ENCODE measurements at places on chromosomes 2 and 18.

- no peak for DNase-seq
Measured at GRCh38 chr2:67312871-67313270, 84.3 kb upstream of the ETAA1 start.

DNA sequence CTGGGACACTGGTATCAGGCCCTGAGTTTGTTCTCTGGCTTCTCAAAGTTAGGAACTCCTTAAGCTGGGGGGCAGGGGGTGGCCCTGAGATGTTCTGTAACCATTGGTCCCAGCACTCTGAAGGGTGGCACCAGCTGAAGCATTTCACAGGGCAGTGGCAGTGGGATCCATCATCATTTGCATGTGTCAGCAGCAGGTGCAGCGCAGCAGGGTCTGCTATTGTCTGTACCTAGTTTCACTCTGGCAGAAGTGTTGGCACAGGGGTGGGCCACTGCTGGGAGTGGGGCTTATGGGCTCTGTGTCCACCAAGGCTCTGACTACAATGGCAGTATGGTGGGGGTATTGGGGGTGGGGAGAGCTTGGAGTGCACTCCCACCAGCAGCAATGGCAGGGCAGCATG is 460.4 kb upstream of the ZNF804A start:
- no peak for DNase-seq

DNA sequence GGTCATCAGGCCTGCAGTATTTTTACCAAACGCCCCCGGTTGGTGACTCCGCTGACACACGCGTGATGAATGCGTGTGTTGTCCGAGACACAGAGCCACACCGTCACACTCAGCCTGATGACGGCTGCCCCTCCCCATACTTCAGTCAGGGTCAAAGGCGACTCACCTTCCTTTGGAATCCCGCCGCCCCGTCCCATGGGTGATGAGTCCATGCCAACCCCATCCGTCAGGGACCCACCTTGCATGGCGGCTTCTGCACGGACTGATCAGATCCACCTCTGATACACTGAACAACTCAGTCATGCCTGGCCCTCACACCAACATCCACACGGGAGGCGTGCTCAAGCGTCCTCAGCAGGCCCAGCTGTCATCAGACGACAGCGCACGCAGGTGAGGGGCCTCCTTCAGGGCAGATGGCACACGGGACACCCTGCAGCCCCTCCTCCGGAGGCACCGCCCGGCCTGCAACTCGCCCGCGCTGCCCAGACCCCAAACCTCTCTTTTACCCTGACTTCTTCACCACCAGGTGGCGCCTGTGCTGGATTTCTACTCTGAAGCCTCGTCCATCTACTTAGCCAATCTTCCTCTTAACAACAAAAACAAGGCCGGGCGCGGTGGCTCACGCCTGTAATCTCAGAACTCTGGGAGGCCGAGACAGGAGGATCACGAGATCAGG is 89.2 kb downstream of the ZNF516 start:
- no peak for DNase-seq

DNA sequence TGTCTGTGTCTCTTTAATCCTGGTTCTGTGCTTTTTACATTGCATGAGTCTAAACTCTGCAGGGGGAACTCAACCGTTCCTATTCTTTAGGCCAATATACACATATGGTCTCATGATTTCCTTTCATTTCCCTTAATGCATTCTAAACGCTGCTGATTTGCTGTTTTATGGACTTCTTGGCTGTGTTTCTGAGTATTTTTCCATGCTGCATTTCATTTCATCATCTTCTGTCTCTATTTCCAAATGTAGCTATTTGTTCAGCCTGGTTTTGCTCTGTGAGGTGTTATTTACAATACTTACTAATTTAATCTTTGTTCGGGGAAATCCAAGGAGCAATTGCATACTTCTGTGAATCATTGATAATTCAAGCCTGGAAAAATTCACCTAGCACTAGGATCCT is 897.2 kb downstream of the TSN start:
- DNase-seq, result no peak

DNA sequence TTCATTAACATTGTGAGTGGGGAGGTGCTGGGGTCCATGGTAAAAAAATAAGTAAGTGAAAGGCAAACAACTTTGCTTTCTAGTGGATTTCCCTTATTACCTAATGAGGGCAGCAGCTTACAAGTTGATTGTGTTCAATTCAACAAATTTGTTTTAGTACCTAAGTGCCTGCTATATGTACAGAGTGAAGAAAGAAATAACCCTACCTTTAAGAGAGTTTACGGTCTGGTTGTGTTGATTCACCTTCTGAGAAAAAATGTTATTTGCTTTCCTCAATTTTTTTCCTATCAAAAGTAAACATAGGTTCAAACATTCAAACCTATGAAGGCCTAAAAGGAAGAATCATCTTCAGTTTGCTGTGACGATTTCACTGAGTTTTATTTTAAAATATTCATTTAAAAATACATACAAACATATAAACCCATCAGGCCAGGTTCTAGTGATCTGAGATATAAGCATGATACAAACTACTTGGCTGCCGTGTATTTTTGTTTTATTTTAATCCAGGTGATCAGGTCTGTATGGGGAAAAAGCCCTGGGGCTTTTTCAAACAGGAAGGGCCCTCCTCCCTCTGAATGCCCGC is 1.5 kb upstream of the SPTBN1 start:
- no peak for DNase-seq

- no peak for DNase-seq
Measured at GRCh38 chr2:85759257-85759613, 5.4 kb downstream of the ATOH8 start.

GRCh38 chr2:215554689-215555498 is 119.0 kb upstream of the FN1 start:
- DNase-seq, result no peak

- no peak for DNase-seq
Measured at GRCh38 chr18:73952296-73952946, 195.2 kb downstream of the FBXO15 start.

DNA sequence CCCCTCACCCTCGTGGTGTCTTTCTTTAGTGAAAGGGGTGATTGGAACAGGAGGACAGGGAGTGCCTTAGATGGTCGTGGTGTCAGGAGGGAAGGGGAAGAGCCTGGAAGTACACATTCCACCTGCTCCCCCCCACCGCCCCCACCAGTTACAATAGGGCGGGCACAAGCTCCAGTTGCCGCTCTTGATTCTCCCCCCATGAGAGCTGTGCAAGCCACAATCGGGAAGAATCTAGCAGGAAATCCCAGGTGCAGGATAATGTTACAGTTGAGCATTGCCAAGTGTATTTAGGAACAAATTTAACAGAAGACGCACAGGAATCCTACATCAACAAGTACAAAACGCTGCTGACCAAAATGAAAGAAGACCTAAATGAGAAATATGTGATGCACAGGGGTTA is 73.6 kb downstream of the ASAP2 start:
- DNase-seq, result no peak

DNA sequence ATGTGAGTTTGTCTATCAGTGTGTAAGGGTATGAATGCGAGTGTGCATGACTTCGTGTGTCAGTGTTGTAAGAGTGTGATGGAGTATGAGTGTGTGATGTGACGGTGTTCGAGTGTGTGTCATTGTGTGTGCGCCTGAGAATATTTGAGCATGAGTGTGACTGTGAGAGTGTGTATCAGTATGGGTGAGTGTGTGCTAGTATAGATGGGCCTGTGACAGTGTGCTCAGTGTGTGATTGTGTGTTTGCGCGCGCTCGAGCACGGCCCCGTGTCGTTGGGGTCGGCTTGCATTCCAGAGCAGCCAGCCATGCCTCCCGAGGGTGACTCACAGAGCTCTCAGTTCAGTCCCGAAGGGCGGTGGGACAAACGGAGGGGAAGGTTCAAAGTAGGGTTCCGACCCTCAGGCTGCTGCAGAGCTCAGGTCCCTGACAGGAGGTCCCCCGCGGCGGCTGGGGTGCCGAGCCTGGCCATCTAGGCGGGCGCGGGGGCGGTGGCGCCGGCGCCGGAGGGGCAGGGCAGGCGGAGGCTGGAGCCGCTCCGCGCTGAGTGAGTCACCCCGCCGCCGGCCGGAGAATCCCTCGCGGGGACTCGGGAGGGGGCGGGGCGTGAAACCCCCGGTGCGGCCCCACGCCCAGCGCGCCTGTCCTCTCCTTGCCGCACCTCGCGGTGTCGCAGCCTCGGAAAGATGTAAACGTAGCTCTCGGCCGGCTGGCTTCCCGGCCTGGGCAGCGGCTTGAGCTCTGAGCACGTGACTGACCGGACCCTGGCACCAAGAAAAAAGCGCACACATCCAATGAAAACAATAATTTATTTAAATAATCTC is 3.8 kb downstream of the DLX2 start:
- DNase-seq, result peak; percentile 59

DNA sequence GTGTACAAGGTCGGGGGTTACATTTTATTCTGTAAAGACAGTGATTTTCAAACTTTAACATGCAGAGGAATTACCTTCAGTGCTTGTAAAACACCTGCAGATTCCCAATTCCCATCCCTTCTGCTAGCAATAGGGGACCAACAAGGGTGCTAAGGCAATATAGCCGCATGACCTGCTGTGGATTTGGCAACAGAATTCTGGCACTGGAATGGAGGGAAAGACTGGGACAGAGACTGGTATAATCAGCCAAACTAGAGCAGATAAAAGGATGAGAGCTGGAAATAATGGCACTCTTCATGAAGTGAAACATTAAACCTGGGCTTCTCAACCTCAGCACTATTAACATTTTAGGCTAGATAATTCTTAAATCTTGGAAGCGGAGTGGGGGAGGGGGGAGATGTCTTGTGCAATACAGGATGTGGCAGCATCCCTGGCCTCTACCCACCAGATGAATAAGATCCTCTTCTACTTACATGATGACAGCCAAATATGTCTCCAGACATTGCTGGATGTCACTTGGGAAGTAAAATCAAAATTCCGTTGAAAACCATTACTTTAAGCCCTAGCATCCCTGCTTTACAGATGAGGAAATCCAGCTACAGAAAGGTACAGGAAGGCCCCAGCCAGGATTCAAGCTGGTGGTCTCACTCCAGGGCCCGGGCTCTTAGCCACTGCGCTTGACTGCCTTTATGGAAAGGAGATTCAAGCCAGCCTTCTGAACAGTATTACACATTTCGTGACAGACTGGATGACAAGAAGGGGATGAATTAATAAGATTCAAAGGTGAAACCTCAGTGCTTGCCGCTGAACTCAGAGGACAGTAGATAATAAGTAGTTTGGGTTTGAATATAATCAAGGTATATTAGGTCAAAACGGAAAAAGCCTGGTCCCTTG is 1.7 kb downstream of the EVA1A start:
- DNase-seq, result no peak

DNA sequence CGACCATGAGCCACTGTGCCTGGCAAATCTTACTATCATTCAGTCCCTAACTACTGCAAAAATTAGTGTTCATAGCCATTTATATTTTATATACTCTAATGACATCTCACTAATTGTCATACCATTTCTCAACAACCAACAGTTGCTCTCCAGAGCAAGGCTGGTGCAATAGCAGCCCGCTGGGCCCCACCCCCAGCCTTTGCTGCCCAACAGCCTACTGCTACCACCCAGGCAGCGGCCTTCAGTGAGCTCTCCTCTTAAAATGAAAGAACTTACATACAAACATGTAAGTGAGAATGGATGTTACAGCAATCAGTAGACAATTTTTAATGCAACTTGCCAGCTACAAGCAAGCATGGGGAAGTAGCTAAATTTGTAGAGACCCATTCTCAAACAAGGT is 90.5 kb downstream of the HNRNPLL start:
- no peak for DNase-seq

- DNase-seq, result peak; percentile 7
Measured at GRCh38 chr2:179991344-179991743, 15.8 kb downstream of the CWC22 start.

- no peak for DNase-seq
Measured at GRCh38 chr2:40028792-40029488, 249.9 kb upstream of the THUMPD2 start.

- DNase-seq, result no peak
Measured at GRCh38 chr2:29942711-29943110, 21.3 kb upstream of the ALK start.

DNA sequence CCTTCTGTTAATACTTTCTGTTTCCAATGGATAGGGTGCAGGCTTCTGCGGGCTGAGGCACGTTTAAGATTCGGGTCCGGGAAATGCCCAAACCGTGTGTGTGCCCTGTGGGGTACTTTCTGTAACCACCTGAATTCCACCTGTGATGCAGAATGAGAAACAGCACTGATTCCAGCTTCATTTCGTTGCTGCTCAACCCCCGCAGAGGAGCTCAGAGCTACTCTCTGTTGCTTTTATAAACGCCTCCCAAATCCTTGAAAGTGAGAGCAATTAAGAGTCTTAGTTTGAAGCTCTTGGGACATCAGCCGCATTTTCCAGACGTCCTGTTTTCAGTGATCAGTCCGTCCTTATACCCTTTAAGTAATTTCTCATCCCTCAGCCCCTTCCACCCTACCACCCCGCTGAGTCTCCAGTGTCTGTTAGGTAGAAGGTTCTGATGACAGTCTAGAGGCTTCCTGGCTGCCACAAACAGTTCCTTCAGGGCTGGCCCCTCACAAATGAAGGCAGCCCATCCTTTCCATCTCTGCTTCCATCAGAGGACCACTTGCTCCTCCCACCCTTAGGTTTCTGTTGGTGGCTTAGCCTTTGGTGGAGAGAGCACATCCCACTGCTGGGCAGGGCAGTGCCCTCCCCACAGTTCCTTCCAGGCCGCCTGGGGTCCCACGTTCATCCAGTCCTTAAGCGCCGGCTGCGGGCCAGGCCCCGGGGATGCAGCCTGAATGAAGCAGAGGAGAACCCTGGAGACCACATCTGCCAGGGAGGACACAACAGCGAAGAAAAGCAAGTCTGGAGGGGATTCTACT is 230.1 kb downstream of the SEPTIN10 start:
- DNase-seq, result no peak

DNA sequence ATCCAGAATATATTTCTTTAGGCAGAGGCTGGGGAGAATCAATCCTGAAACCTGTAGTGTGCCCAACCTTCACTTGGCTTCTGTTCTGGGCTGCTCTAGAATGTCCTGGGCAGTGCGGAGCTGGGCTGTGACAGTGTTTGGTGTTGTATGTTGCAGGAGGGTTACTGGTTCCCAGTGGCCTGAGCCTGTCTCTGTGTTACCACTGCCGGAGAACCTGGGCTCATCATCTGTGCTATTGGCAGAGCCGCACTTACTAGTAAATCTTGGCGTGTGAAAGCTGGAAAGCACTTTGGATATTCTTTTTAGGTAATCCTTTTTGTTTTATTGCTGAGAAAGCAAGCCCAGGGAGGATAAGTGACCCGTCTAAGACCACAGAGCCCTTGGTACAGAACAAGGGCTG is 412.9 kb downstream of the SLC4A3 start:
- DNase-seq, result no peak

- no peak for DNase-seq
Measured at GRCh38 chr2:28166956-28167355, 225.7 kb upstream of the FOSL2 start.

Data from activated CD4-positive, alpha-beta T cell treated with anti-CD3 and anti-CD28 coated beads for 48 hours (primary cell).